ENCODE measurements at places on chromosomes 2 and 18.

DNA sequence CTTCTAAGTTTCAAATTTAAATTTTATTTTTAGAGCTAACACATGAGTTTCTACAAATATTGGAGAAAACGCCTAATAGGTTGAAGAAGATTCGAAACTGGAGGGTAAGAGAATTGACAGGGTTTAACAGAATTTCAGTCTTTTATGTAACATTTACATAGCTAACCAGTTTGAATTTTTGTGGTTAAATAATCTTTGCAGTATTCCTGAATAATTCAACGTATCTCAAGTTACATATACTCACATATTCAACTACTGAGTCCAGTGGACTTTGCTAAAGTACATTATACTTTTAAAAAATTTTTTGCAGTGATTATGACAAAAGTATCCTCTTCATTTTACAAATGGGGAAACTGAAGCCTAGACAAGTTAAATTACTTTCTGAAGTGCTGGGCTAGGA is 34.0 kb downstream of the CCNT2 start:
- no peak for DNase-seq

GRCh38 chr2:127573771-127574170 is 38.3 kb downstream of the MYO7B start:
- DNase-seq: no peak

DNA sequence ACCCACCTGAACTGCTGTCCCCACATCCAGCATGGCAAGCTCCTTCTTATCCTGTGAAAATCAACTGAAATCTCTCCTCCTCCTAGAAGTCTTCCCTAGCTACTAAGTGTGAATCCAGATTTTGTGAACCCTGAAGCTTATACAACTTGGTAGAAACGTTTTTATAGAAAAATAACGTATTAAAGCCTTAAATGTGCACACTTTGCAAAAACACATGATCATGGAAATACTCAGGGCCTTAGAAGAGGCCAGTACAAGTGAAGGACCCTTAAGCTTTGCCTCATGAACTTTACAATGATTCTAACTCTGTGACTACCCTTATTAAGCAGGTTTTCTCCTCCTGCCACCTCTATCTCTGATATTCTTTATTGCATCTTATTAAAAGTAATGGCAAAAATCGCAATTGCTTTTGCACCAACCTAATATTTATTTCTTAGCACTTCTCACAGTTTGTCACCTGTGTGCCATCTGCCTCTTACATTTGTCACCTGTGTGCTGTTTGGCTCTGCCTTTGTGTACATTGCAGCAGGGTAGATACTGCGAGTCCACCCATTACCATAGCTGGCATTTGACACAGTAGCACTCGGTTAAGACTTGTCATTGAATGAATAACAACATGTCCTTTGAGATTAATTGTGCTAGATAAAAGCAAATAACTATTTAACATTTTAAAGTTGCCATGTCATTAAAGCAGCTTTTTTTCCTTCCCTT is 42.2 kb downstream of the FRZB start:
- DNase-seq: no peak

GRCh38 chr18:75836516-75836915 is 409.0 kb upstream of the SMIM21 start:
- DNase-seq: no peak

DNA sequence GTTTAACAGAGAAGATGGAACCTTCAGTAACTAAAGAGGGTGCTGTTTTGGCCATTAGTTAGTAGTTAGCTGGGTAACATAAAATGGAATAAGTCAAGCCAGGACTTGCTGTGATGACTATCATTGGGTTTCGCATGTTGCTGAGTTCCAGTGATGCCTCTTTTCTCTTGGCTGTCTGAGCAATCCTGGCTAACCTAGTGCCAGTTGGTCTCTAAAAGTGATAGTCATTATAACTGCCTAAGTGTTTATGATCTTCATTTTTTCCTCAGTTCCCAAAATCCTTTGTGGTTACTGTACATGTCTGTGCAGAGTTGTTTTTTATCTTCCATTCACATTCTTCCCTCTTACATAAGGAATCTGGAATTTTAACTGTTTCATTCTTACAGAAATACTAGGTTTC is 33.4 kb downstream of the WDR43 start:
- DNase-seq: no peak

- DNase-seq: no peak
These were observed 329.7 kb upstream of the NRP2 start for GRCh38 chr2:205352593-205352992.

GRCh38 chr2:38268691-38269327 is 108.3 kb downstream of the ATL2 start:
- no peak for DNase-seq

- DNase-seq: no peak
These were observed 38.4 kb upstream of the HDAC4 start for GRCh38 chr2:239438995-239439753.

DNA sequence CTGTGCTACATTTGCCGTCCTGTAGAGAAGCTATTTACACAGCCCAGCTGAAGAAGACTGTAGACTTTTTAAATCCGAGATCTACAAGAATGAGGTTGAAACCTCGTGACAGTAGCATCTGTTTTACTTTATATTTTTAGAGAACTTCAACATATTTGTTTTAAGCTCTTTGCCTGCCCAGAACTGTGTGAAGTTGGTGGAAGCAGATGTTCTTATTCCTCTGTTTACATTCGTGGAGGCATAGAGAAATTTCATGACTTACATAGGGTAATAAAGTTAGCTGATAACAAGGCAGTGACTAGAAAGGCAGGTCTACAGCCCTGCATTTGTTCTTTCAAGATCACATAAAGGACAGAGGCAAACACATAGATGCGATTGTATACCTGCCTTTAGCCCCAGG is 47.0 kb upstream of the MAP3K20 start:
- no peak for DNase-seq

DNA sequence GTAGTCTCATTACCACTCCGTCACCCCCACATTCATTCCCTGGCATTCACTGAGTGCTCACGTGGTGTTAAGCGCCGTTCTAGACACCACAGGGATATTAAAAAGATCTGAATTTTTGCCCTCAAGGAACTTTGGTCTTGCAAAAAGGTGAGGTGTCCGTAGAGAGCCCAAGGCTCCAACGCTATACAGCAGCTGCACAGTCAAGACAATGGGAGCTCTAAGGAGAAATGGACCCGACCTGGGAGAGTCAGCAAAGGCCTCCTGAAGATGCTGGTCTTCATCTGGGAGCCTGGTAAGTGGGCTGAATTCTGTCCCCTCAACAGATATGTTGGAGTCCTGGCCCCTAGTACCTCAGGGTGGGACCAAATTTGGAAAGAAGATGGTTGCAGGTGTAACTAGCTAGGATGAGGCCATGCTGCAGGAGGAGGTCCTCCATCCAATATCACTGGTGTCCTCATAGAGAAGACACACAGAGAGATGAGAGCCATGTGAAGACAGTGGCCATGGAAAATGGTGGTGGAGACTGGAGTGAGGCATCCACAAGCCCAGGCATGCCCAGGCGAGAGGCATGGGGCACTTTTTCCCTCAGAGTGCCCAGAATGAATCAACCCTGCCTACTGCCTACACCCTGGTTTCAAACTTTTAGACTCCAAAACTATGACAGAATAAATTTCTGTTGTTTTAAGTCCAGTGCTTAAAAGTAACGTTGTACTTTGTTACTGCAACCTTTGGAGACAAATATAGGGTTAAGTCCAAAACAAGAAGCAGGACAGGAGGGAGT is 247.3 kb downstream of the TTC32 start:
- DNase-seq: no peak

- DNase-seq: no peak
These were observed 8.6 kb downstream of the ITGA4 start for GRCh38 chr2:181465676-181466375.

DNA sequence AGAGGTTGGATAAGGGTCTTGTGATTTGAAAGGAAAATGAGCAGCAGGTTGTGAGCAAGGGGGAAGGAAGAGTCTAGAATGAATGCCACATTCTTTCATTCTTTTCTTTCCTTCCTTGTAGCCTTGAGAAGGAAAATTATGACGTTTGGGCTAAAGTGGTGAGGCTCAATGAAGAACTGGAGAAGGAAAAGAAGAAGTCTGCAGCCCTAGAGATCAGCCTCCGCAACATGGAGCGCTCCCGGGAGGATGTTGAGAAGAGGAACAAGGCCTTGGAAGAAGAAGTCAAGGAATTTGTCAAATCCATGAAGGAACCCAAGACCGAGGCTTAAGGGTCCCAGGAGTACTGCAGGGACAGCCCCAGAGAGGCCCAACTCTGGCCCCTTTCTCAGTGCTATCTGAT is 45.3 kb downstream of the BMP10 start:
- DNase-seq: no peak

DNA sequence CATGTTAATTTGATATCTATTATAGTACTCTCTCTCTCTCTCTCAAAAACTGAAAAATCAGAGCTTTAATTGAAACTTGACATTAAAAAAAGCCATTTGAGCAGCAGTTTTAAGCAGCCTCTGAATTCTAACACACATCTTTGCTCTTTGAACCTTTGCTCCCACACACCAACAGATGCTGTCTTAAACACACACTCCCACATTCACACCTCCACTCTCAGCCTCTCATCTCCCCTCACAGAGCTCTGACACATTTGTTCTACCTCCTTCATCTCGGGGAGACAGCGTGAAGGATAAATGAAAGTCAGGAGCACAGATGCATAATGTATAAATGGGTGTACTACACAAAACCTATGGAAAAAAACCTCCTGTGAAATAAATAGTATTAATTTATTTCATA is 95.2 kb downstream of the NAB1 start:
- DNase-seq: no peak

DNA sequence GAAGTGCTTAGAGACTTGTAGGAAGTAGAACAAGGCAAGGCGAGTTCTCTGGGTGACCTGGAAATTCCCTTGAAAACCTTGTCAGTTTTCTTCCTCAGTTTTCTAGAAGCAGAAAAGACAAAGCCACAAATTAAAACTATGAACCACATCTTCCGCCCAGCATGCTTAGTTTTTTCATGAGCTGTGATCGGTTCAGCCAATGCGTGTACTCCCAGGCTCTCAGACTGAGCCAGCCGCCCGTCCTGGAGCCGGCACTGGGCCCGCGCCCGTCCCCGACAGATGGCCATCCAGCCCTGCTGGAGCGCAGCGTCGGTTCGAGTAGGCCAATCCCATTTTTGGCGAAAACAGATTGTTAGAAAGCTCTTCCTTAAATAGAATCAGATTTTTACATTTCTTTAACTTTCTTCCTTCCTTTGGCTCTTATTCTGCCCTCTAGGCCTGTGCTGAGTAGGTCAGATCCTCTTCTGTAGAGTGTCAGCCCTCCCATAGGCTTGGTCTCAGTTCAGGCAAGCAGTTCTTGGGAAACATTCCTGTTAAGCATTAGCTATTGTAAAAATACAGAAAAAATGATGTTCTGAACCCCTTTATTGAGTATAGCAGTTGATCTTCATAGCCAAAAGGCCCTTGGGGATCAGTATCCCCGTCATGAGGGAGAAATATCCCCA is 112.5 kb downstream of the NCK2 start:
- DNase-seq: no peak

- DNase-seq: no peak
These were observed 101.2 kb upstream of the SMAD2 start for GRCh38 chr18:48031641-48032040.

- DNase-seq: no peak
These were observed 89.8 kb downstream of the CABYR start for GRCh38 chr18:24228667-24229041.

- DNase-seq: peak; percentile 25
These were observed 114.8 kb downstream of the PLB1 start for GRCh38 chr2:28610583-28611201.

- no peak for DNase-seq
These were observed 87.0 kb upstream of the ITGA6 start for GRCh38 chr2:172340394-172340793.

DNA sequence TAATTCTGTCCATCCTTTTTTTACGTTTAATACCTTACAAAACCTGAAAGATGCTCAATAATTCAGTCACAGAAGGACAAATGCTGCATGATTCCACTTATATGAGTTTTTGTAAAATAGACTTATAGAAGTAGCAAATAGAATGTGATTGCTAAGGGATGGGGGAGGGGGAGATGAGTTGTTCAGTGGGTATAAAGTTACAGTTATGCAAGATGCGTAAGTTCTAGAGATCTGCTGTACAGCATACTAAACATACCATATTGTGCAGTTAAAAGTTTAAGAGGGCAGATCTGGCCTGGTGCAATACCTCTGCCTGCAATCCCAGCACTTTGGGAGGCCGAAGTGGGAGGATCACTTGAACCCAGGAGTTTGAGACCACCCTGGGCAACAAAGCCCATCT is 78.8 kb downstream of the TET3 start:
- no peak for DNase-seq

DNA sequence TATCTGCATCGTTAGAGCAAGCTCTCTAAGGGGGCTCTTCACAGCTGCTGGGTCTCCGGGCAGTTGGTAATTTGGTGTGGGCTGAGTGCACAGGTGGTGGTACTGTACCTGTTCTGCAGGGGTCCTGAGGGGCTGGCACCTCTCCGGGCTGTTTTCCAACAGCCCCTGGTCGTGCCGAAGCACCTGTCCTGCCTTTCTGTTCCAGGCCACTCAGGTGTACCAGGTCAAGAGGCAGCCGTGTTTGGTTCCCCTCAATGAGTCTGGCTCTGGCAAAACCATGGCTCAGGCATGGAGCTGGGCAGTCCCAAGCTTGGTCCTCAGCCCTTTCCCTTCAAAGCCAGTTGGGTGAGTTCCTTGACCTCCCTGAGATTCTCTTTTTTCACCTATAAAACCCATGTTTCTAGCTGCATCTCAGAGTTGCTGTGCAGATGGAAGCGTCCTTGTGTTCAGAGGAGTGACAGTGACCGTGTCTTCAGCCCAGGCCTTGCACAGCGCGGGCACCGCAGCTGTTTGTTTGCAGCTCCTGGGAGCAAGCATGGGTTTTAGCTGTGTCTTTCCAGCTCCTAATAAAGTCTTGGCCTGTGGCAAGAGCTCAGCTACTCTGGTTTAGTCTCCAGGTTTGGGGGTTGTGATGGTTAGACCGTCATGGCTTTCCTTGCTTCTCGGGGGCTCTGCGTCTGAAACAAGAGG is 110.9 kb downstream of the GLI2 start:
- DNase-seq: no peak

DNA sequence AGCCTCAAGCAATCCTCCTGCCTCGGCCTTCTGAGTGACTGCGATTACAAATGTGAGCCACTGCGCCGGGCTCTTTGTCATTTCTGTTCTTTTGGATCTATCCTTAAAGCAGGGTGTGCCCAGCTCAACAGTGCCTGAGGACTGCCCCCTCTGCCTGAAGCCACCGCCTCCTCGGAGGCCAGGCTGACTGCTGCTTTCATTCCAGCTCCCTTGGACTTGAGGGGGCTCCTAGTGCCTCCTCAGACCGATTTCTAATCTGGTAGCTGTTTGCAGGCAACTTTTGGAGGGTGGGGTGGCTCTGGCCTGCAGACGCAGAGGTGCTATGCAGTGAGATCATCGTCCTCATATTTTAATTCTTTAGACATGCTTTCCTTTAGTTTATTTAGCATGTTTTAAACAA is 35.9 kb upstream of the KLF11 start:
- DNase-seq: no peak

- no peak for DNase-seq
These were observed 6.7 kb downstream of the SFTPB start for GRCh38 chr2:85661139-85661858.

DNA sequence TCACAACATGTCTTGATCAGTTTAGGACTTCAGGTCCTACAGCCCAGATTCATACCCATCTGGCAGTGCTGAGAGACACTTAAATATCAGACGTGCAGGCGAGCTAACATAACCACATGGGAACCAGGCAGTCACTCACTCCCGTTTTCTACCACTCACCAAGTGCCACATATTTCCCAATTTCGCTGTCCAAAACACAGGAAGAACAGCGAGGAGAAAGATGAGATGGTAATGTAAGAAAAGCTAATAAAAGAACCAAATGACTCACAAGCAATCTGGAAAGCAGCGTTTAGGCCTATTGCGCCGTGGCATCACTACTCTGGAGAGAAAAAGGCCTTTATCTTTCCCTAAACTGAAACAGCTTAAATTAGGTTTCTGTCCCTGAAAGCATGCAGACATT is 647.8 kb upstream of the SLC39A10 start:
- no peak for DNase-seq
